OCI-LY7 (cell line): ENCODE measurements at places on chromosomes 6 and 20.

GRCh38 chr6:31203345-31203979, 33.0 kb upstream of the POU5F1 start:
- DNase-seq: peak; percentile 74

DNA sequence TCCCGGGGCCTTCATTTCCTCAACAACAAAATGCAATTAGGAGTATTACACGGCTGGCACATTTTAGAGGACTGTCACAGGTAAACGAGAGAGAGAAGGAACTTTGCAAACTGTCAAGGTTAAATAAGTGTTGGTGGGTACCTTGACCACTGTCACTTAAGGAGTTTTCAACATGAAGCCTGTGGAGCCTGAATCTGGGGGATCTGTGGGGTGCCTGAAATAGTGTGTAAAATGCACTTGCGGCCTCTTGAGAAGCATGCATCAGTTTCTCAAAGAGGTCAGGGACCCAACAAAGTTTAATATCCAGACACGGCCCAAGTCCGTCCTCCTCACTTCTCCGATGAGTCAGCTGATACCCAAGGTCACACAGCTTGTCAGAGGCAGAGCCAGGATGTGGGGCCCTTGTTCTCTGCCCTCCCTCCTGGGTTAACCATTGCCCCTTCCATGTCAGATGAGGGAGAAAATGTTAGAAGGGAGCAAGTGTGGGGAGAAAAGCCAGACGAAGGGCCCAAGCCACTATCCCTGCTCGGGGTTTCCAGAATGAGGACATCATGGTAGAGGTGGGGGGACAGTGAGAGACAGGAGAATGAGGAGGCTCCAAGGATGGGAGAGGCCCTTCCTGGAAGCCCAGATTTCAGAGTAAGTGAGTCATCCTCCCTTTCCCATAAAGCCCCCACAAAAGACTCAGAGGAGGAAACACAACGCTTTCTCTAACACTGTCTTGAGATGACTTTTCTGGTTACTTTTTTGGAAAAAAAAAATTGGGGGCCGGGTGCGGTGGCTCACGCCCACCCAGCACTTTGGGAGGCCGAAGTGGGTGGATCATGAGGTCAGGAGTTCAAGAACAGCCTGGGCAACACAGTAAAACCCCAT, 42.2 kb downstream of the C6orf132 start:
- DNase-seq: no peak

- DNase-seq: no peak
Measured at GRCh38 chr6:18070486-18070885, 52.0 kb downstream of the NHLRC1 start.

DNA sequence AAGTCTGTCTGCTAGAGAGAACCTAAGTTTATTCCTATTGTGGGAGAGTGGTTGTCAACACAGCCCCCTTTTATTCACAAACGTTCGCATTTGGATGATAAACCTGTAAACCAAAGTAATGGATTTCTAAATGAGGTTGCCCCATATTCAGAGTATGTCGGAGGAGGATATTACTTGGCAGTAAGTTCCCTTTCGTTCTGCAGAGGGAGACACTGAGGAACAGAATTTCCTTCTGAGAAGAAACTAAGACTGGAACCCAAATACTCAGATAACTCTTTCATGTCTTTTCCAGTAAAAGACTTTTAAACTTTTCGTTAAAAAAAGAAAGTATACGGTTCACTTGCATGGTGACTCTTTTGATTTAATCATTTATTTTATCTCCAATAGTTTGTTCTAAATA, 754.6 kb upstream of the MMS22L start:
- no peak for DNase-seq

GRCh38 chr6:80331522-80331921, 225.1 kb downstream of the BCKDHB start:
- DNase-seq: no peak

GRCh38 chr6:28711788-28712341, 186.2 kb downstream of the GPX5 start:
- DNase-seq: no peak

- DNase-seq: no peak
Measured at GRCh38 chr6:121794630-121795029, 359.2 kb downstream of the GJA1 start.

DNA sequence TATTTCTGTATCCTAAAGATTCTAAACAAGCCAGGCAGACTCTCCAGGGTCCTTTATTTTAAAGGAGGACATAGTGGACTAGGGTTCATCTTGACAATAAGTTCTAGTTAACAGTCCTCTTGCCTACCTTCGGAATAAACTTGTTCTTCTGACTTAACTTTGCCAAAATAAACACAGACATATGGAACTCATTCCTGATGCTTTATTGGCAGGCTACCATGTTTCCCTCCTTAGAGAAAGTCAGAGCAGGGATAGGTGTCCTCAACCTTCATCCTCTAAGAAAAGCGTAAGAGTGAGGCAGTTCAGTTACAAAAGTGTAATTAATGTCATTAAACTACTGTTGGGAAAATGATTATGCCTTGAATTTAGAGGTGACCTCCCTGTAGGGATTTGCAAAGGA, 46.9 kb upstream of the NRSN1 start:
- no peak for DNase-seq

GRCh38 chr6:97919631-97920030, 636.6 kb upstream of the MMS22L start:
- DNase-seq: no peak

GRCh38 chr6:113646701-113647100, 210.4 kb upstream of the MARCKS start:
- no peak for DNase-seq

GRCh38 chr6:158539881-158540280, 20.0 kb upstream of the TMEM181 start:
- DNase-seq: no peak

GRCh38 chr6:157867155-157867559, 44.1 kb downstream of the SNX9 start:
- no peak for DNase-seq

- DNase-seq: peak; percentile 91
Measured at GRCh38 chr20:57680131-57680716, 29.6 kb downstream of the PMEPA1 start.

GRCh38 chr20:41074441-41074840, 45.8 kb downstream of the TOP1 start:
- no peak for DNase-seq

DNA sequence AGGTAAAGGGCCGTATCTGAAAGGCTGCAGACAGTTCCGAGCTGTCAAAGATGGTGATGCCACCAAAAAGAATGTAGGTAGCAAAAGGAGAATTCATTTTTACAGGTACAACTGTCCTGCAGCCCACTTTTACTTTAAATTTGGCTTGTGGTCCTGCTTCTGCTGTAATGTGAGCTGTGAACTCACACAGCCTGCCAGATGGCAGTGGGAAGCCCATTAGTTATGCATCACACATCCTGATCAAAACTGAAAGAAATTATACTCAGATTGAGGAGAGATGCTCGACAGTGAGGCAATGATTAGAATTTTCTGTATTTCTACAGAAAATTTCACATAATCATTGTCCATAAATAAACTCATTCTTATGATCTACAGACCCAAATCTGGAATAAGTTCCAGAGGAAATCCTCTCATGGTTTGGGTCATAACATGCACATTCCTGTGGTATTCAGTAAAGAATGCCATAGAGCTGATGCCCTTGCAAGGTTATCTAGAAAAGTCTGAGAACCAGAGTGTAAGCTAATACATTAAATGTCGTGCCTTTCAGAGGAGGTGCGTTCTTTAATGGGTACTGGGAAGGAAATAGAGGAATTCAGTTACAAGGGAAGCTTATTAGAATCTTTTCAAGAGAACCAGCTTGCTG, 23.9 kb upstream of the E2F3 start:
- DNase-seq: peak; percentile 17

DNA sequence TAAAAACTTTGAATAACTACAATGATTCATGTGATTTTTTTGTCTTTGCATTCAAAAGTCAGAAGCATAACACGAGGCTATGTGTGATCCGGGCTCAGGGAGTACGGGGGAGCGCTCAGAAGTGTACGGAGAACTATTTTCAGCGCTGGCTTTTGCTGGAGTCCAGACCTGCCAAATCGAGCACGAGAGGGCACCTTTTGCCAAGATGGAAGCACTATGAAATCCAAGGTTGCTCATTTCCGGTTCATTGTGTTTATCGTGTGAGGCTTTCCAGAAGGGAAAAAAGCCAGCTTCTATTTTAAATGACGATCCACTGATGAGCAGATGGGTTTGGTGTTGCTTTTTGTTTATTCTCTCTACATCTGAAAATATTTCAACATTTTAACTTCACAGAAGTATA, 11.3 kb downstream of the RAMACL start:
- no peak for DNase-seq
